ENCODE measurements at places on chromosomes 13 and 19.

DNA sequence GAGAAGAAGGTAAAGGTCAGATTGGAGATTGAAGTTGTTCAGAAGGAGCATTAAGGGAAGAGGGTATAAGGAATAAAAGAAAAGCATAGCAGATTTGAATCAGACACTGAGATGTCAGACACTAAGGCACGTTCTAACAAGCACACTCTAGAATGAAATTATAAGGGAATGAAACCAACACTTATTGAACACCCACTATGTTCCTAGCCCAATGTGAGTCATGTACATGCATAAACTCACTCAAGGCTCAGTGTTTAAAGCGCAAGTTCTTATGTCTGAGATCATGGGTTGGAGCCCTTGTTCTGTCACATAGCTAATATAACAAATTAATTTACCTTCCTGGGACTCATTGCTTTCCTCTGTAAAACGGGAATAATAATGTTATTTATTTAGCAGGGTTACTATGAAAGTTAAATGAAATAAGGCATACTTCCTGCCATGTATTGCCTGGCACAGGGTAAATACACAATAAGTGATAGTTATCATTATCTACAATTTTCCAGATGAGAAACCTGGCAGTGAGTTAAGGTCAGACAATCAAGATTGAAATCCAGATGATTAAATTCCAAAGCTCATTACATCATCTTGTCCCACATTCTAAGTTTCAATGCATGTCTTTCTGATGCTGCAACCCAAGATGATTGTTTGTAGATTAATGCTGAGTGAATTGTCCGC is 68.3 kb upstream of the DACH1 start:
- DNase-seq = no peak

DNA sequence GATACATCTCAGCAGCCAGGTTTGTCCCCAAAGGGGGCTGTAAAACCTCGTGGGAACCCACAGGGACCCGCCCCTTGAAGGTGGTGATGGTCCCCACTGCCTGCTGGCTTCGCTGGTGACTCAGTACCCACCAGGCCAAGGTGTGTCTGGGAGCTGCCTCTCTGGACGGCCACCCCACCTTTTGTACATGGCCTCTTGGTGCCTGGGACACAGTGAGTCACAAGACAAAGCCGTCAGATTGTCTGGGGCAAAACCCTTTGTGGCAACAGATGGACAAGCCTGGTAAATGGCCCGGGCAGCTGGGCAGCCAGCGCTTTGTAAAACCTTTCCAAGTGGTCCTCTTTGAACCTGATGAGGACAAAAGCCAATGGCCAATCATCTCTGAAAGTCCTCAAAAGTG is 27.9 kb upstream of the KLF2 start:
- no peak for DNase-seq

GRCh38 chr13:37640499-37640898 is 41.9 kb upstream of the POSTN start:
- DNase-seq = peak; percentile 29

DNA sequence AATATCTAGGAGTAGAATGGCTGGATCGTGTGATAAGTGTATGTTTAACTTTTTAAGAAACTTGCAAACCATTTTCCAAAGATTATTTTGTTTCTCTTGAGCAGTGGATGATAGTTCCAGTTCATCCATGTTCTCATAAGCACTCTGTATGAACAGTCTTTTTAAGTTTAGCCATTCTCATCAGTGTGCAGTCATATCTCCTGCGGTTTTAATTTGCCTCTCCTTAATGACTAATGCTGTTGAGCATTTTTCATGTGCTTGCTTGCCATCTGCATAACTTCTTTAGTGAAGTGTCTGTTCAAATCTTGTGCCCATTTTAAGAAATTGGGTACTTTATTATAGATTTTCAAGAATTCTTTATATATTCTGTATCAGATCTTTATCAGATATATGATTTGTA is 58.6 kb downstream of the WASF3 start:
- no peak for DNase-seq

DNA sequence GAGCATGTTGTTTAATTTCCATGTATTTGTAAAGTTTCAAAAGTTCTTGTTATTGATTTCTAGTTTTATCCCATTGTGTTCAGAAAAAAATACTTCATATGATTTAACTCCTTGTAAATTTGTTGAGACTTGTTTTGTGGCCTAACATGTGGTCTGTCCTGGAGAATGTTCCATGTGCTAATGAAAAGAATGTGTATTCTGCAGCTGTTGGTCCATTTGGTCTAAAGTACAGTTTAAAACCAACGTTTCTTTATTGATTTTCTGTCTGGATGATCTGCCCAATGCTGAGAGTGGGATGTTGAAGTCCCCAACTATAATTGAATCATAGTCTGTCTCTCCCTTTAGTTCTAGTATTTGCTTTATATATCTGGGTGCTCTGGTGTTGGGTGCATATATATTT is 34.9 kb upstream of the TPP2 start:
- no peak for DNase-seq

GRCh38 chr13:32894589-32895001 is 121.6 kb upstream of the KL start:
- DNase-seq = no peak

- no peak for DNase-seq
Observed at GRCh38 chr13:110265682-110266430, 41.1 kb downstream of the COL4A1 start.

DNA sequence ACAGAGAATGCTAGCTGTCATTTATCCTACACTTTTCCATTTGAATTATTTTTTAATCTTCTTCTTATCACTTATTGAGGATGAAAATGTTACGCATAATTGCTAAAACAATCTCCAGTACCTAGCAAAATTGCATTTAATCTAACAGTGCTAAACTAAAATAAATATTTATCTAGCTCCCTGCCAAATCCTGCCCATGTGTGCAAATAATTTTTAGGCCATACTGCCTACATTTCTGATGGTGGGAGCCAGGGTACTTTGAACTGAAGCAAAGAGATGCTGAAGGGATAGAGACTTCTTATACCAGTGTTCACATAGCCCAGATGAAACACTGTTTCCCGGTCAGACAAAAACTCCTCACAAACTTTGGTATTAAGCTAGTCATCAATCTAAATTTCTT is 1268.7 kb upstream of the PCDH20 start:
- DNase-seq = no peak

GRCh38 chr13:27954406-27954851 is 14.7 kb downstream of the CDX2 start:
- no peak for DNase-seq

GRCh38 chr13:91539286-91540157 is 141.1 kb downstream of the GPC5 start:
- DNase-seq = no peak

DNA sequence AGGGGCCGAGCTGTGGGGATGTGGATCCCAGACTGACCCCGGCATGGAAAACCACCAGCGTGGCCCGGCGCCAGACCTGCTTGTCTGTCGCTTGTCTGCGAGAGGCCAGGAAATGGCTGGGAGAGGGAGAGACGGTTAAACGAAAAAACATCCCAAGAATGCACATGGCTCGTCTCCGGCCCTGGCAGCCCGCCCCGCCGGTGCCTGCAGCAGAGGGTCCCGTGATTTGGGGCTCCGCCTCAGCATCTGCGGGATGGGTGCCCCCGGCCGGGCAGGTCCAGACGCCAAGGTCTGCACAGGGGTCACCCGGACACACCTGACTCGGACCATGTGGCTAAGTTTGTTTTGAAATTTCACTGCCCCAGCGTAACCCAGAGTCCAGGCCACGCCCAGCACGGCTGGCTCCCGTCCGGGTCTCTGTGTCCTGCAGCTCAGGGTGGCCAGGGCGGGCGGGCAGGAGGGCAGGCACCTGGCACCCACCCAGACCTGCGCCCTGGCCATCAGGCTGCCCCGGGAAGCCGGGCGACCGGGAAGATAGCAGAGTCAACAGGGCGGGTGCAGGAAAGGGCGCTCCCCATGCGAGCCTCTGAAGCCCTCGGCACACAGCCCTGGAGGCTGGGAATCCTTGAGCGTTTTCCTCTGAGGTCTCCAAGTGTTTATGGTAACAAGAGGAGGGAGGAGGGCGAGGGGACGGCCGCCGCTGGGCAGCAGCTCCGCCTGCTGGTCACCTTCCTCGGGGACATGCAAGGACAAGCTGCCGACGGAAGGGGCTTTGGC is 103.2 kb downstream of the GADD45B start:
- peak; percentile 87 for DNase-seq

GRCh38 chr19:38850976-38851621 is 1.3 kb upstream of the HNRNPL start:
- no peak for DNase-seq

DNA sequence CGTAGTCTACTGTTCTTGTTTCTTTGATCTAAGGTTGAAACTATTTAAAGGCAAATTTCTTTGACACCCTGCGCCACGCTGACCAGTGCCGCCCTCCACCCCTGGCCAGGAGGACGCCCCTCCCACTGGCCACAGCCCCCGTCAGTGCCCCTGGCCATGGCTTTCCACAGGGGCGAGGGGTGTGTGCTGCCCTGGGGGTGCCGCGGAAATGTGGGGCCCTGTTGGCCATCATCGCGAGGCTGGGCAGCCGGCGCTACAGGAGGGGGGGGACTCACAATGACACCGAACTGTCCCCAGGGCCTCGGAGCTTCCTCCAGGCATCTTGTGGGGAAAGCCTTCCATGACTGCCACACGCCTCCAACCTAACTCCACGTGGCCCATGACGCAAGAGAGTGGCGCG is 10.9 kb downstream of the SHC2 start:
- no peak for DNase-seq

GRCh38 chr13:75432045-75432444 is 49.9 kb downstream of the TBC1D4 start:
- no peak for DNase-seq

DNA sequence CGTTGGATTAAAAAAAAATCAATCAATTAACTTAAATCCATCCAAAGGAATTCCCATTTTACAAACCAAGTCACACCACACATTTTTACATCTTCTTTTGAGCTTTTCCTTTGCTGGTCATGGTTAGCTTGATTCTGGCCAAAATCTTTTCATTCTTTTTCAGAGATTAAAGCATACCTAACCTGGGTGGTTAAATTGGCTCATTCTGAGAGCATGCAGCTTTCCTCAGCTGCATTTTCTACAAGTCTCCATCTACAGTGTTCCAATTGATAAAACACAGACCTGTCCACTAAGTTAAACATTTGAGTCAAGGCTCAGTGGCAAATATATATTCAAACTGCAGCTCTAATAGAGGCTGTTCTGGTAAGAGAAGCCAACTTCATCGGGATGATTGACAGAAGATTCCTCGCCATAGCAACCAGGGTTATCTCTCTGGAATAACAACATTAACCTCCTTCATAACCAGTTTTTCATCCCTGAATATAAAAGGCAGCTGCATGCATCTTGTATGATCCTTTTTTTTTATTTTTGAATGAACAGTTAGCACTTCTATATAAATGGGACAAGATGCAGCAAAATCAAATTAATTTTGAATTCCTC is 106.2 kb downstream of the DNAJC15 start:
- no peak for DNase-seq

DNA sequence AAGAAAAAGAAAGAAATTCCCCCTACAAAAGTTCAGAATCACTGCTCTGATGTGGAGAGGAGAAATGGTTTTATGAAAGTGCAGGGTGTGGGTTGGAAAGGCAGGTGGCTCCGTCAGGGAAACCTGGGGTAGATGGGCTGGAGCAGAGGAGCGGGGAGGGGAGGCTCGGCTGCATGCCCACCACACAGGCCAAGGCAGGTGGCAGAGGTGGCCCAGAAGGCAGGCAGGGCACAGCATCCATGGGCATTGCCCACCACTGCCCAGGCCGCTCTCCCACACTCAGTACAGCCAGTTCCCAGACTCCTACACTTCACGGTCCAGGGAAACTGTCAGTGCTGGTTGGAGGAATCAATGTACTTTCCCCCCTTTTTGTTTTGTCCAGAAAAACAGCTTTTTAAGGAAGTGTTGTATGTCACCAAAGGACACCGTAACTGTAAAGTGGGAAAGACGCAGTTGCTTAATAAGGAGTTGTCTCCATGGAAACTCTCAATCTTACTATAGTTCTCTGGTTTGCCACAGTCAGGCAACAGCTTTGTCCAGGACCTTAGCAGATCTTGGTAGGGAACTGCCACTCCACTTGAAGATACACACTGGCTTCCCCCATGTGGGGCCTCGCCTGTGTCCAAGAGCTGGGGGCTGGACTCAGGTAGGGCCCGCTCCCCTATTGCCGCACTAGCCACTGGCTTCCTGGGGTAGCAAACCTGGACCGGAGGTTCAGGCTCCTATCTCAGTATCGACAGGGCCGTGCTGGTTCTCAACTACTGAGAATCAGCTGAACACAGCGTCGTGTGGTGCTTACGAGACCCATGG is 82.9 kb downstream of the RAB20 start:
- no peak for DNase-seq

GRCh38 chr13:34555988-34556387 is 386.1 kb upstream of the NBEA start:
- DNase-seq = no peak

- no peak for DNase-seq
Observed at GRCh38 chr13:26255691-26256277, 1.9 kb downstream of the CDK8 start.

Data from renal pelvis (tissue), 12 donors.